RCC 7860 (cell line): ENCODE measurements at places on chromosomes 6 and 20.

- DNase-seq, result no peak
These were observed 72.0 kb downstream of the TTLL2 start for GRCh38 chr6:167396659-167397490.

- DNase-seq, result no peak
These were observed 171.7 kb downstream of the BACH2 start for GRCh38 chr6:90124874-90125510.

DNA sequence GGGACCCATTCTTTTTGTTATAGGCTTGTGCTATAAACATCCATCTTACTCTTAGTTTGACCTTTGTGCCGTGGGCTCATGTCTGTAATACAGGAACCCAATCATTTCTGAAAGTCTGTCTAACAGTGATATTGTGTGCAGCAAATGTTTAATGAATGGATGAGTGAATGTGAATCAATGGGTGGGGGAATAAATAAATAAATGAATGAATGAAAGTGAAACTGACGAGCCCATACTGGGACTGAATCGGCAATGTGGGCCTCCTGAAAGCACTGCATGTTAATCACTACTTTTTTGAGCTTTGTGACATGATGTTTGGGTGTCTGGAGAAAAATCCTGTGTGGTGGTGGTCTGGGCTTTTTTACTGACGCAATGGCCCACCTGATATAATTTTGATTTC, 175.0 kb downstream of the GMPR start:
- no peak for DNase-seq

DNA sequence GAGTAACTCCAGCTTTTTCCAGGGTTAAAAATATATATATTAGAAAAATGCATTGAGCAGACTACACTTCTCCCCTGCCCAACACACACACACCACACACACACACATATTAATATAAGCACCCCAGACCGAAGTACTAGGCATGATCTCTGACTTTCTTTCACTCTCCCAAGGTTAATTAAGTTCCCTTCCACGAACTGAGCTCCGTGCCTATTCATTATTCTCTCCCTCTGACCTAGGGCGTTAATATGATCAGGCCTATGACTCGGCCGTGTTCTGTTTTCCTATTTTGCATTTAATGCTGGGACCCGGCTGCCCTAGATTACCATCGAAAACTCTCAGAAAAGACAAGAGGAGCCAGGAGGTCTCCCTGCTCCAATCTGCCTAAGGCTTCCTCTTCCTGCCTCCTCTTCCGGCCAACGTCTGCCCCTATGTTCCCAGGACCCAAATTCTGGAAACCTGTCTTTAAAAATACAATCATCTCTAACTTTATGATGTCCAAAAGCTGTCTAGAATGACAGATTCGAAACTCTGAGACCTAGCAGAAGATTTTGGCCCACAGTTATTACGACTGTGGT, 6.1 kb upstream of the POU3F2 start:
- no peak for DNase-seq

GRCh38 chr6:31575335-31575901, at the start of gene TNF:
TNF (plus strand) TSS chr6:31575565; CDS start chr6:31575742, 177 bp downstream.
- peak; percentile 37 for DNase-seq
